ENCODE measurements at places on chromosomes 3 and 15.

GRCh38 chr3:4641863-4642563, 148.9 kb downstream of the ITPR1 start:
- no peak for DNase-seq

DNA sequence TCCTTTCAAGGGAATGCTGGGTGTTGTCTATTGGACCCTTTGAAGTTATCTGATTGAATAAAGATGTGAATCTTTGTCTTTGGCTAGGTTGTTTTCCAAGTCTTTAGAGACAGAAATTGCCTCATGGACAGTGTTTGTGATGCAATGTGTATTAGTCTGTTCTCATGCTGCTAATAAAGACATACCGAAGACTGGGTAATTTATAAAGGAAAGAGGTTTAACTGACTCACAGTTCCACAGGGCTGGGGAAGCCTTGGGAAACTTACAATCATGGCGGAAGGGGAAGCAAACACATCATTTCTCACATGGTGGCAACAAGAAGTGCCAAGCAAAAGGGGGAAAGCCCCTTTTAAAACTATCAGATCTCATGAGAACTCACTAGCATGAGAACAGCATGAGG, 88.8 kb upstream of the PLXND1 start:
- DNase-seq: peak; percentile 46

DNA sequence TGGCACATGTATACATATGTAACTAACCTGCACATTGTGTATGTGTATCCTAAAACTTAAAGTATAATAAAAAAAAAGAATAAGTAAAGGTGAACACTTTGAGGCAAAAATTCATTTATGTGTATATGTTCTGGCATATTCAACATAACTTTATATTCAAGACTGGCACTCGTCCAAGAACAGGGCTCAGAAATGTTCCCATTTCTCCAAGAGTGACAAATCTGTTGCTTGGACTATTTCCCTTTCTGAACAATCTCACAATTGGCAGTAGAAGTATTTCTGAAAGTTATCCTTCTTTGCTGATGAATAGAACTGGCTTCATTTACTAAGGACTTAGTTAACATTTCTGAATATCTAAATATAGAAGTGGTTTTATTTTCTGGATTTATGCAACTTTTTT, 212.8 kb downstream of the ADAMTSL3 start:
- DNase-seq: no peak

DNA sequence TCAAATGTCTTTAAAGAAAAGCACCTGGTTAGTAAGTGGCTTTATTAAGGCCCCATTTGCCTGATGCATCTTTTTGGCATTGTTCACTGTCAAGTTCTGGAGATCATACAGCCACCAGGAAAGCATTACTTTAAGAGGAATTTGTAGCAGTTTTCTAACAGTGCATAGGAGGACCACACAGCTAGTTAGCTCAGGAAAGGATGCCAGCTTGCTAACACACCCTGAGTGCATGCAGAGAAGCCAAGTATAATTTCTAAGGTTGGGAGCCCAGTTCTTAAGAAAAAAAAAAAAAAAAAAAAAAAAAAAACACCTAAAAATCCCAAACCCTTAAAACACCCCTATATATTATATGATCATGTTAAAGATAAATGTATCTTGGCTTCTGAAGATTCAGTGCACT, 102.0 kb upstream of the FEZF2 start:
- DNase-seq: no peak

DNA sequence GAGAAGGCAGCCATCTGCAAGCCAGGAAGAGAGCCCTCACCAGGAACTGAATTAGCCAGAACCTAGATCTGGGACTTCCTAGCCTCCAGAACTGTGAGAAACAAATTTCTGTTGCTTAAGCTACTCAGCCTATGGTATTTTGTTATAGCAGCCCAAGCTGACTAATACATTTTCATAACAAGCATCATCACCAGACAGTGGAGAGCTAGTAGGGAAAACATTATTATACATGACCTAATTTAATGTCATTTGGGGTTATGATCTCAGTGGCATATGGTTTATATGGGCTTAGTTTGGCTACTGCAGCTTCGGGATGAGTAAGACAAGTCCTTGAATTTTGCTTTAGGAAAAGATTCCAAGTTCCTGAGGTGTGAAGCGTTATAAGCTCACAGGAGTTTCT, 35.6 kb downstream of the LNP1 start:
- DNase-seq: no peak

DNA sequence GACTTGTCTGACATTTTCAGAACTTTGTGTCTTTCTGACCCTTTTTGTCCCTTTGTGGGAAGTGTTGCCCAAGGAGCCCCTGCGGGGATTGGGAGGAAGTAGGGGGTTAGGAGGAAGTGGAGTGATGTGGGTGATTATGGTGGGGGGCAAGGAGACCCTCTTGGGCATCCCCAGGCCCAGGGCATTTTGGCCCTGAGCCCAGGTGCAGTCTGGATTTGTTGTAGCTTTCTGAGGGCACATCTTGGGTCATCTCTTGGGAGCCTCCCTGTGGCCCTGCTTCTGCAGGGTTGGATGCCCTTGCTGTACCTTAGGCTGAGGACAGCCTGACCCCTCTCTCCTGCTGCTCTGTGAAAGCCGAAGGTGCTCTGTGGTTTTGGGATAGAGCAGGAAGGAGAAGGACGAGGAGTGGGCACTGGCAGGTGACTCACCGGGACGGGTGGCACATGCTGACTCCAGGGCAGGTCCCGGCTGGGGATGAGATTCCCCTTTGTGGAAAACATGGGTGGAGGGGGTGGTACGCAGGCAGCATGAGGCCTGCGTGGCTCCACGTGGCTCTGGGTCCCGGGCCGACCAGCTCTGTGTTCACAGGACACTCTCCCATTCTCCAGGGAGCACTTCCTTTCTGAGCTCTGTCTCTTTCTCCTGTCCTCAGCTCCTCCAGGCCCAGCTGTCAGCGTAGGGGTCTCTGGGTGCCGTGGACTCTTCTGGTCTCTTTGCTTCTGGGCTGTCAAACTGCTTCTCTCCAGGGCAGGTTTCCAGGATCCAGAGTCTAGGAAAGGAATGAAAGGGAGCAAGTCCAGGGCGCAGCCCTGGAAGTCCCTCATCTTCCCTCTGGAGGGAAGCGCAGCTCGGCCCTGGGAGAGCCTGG, 11.8 kb downstream of the CD276 start:
- peak; percentile 28 for DNase-seq

- peak; percentile 55 for DNase-seq
These were observed 48.7 kb downstream of the NMNAT3 start for GRCh38 chr3:139629033-139629432.

DNA sequence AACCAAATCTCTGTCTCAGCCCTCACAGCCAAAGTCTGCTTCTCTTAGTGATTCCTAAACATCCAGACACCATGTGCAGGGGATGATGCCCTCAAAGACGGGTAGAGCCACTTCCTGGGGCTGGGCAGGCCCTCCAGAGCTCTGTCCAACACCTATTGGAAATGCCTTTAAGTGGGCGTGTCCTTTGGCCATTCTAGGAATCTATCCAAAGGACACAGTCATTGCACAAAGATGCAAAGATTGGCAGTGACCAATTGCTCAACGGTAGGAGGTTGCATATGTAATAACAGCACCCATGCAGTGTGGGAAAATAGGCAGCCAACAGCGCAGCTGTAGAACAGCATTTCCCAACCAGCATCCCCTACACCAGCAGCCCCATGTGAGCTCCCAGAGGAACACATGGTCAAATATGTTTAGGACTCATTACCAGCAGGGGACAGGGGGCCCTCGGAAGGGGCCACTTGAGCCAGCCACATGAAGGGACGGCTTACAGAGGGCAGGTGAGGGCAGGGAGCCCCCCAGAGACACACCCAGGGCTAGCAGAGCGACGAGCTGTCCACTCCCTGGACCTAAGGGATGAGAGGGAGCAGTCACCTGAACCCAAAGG, 142.8 kb upstream of the IQSEC1 start:
- DNase-seq: no peak

GRCh38 chr3:81094986-81095385, 666.5 kb downstream of the GBE1 start:
- DNase-seq: no peak

DNA sequence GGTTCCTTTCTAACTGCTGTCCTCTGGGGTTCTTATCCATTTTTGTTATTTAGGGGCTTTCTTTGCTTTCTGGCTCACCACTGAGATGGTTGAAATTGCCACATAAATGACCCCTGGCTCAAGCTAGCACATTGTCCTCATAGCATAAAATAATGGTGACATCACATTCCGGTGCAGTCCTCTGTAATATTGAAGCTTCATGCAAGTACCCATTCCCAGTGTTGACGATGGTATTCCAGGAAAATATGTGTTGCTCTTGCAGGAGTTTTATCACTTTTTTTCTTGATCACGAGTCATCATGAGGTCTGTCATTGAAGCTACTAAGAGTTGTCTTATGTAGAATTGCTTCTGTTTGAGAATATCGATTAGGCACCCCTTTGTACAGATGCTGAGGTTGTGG, 56.1 kb downstream of the CRTC3 start:
- DNase-seq: no peak

DNA sequence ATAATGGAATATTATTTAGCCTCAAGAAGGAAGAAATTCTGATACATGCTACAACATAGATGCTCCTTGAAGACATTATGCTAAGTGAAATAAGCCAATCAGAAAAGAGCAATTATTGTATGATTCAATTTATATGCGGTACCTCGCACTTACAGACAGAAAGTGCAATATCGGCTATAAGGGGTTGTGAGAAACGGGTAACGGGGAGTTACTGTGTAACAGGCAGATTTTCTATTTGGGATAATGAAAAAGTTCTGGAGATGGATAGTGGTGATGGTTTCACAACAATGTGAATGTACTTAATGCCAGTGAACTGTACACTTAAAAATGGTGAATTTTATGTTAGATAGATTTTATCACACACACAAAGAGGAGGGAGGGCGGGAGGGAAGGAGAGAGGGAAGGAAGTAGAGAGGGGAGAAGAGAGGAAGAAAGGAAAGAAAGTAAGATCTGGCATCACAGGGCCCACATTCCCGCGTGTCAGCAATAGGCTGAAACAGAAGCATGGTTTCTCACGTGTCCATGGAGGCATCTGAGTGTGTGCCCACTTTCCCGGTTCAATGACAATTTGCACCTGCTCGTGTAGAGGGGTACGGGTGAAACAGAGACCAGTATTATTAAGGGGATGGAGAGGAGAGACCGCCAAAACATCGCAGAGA, 700 bp upstream of the BLM start:
- no peak for DNase-seq

DNA sequence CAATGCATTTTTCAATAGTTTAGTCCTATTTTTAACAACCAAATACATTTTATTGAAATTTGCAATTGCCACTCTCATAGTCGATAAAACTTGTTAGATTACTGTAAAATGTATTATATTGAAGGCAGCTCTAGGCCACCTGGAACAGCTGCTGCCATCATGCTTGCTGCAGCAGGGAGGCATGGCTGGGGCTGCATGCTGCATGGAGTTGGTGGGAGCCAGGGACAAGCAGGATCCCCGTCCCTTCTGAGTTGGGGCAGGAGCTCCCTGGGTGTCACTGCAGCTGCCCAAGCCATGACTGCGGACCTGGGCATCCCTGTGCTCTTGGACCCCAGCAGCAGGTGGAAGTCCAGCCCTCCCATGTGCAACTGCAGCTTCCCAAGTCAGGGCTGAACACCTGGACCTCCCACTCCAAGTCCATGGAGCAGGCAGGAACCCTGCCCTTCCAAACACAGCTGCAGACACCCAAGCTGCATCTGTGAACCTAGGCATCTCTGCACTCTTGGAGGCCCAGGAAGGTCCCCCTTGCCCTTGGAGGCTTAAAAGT, 742.0 kb downstream of the ZBBX start:
- DNase-seq: no peak

DNA sequence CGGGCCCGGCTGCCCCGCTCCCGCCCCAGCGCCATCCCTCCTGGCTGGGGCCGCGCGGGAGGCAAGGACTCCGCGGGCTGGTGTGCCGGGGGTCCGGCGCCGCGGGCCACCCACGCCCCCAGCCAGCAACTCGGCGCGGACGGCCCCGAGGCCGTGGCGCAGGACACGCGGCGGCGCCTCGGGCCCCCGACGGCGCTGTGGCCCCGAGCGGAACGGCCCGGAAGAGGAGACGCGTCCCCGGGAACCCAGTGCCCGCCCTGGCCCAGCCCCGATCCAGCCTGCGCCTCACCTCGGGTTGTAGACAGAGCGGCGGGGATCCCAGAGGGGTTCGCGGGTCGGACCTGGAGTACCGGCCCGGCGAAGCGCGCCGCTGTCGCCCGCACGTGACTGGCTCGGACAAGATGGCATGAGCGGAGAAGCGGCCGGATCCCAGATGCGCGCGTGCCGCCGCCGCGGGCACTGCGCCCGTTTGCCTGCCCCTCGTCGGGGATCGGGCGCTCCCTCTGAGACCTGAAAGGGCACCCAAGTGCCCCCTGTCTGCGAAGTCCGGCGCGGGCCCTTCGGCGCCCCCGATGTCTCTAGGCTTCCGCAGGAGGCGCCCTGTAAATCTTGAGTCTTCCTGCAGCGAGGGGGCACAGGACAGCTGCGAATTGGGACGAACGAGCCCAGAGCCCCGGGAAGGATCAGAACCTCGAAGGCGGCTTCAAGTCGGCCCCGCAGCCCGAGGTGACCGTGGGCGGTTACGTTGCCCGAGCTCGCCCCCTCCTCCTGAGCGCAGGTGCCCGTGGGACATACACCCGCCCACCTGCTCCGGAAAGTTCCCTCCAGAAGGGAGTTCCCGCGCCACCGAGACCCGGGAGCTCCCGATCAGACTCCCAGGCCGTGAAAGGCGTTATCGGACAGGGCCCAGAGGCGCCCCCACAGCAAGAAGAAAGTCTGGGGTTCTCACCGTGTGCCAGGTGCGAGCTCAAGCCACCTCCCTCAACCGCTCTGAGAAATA, 598 bp upstream of the SFMBT1 start:
- DNase-seq: peak; percentile 75

- DNase-seq: no peak
These were observed 228.9 kb downstream of the CD47 start for GRCh38 chr3:107861904-107862303.

GRCh38 chr3:64915778-64916177, 228.0 kb upstream of the ADAMTS9 start:
- DNase-seq: no peak

- no peak for DNase-seq
These were observed 121.9 kb upstream of the DPH6 start for GRCh38 chr15:35667908-35668307.

GRCh38 chr3:172082269-172082668, 42.9 kb downstream of the FNDC3B start:
- no peak for DNase-seq

DNA sequence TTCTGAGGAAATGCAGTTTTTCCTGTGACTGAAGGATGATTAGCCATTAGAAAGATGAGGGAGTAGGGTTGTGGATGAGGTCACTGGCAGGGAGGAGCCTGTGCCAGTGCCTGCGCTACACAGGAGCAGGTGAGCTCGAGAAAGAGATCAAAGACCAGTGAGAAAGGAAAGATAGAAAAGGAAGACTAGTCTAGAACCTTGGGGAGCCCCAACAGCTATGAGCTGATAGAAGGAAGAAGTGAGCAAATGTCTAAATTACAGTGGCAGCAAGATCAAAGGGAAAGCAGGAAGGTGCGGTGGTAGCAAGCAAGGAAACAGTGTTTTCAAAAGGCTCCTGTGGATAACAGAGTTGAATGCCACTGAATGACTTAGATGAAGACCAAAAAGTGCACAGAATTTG, 39.6 kb downstream of the LNP1 start:
- DNase-seq: no peak
